H9 (cell line): ENCODE measurements at places on chromosomes 3 and 15. TPM values are rescaled to one million over a fixed set of nuclear protein-coding genes. Genes with fewer than 3 reads are reported as not detected.

- no peak for DNase-seq
These were observed 136.9 kb upstream of the PRICKLE2 start for GRCh38 chr3:64361962-64362735.

DNA sequence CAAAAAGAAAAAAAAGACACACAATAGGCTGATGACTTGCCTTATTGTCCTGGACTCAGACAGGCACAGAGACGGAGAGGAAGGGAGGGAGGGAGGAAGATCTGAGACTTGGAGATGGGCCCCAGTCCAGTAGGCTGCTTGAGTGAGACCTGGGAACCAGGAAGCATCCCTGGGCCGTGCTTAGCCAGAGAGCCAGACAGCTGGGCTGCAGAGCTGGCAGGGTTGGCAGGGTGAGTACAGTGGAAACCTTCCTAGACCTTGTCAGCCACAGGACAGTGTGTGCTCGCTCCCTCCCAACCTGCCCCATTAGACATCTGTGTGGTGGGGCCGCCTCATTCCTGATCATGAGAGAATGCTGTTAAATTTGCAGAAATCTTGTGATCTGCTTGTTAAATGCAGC lies 107.9 kb upstream of the ALDH1A3 start:
- DNase-seq: no peak

The GABRR3 gene
- total RNA-seq: not detected in 2 replicates

DNA sequence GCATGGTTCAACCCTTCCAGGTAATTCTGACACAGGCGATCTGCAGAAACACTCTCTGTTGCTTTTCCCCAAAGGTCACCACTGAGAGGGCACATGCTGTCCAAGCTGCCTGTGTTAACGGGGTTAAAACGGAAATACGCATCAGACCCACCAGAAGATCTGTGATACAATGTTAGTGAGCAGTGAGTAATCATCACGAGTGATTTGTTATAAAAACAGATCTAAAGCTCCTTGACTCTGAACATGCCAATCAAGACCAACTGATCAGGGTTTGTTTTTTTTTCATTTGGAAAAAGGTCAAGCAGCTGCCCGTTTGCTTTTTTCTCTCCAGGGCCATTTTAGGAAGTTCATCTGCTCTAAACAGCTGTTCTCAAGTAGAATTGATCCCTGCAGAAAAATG lies 43.2 kb downstream of the FGF12 start:
- no peak for DNase-seq

GRCh38 chr15:73584699-73585420 lies 48.3 kb downstream of the NPTN start:
- DNase-seq: no peak

The NAA80 gene
- total RNA-seq: 4.9 and 6.0 TPM in 2 replicates

- DNase-seq: no peak
These were observed 44.4 kb upstream of the SLC6A11 start for GRCh38 chr3:10771486-10772270.

GRCh38 chr15:86161250-86161649 lies 81.6 kb downstream of the AGBL1 start:
- no peak for DNase-seq

DNA sequence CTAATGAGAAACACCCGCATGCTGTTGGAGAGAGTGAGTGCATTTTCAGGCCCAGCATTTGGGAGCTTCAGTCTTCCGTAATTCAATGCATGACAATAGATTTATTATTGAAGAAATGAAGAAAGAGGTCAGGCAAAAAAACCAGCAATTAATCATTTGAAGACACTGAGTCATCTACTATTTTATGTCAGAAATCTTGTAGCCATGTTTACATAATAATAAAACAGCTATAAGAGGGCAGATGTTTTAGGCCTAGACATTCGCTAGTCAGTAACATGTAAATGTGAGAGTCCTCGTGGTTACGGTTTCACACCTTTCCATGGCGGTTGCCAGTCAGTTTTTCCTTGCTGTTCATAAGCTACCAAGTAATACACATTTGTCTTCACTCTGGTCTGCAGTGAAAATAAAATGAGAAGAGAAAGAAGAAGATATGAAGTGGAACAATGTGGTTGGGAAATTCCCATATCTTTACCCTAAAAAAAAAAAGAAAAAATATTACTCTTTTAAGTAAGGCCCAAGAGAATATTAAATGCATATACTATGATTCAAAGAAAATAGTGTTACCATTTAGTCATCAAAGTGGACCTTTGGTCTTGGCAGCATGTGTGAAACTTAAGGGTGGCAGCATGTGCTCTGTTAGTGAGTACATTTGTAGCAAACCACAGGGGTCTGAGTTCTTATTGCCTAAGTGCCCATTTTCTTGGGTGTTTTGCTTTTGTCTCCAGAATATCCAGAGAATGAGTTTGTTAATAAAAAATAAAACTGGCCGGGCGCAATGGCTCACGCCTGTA lies 140.5 kb upstream of the TBL1XR1 start:
- no peak for DNase-seq

- DNase-seq: peak; percentile 48
These were observed 78.5 kb upstream of the FAM174B start for GRCh38 chr15:92733934-92734521.

The SLC24A5 gene
- not detected in 2 replicates for total RNA-seq
